ENCODE measurements at places on chromosomes 5 and 9.

DNA sequence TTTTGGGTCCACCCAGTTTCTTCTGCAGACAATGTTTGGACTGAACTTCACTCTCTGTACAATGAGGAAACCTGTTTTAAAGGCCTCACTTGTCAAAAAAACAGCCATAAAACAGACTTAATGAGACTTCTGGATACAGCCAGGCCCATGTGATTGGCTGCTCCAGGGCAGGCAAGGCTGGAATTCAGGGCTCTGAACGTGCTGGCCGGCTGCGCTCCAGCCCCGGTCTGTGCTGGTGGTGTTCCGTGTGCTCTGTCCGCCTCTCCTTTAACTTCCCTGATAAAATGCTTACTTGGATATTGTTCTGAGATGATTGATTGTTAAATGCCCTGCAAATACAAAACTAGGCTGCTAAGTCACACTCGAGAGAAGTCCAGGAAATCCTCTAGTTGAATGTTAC, 131.2 kb upstream of the KLF4 start:
- DNase-seq, result no peak

DNA sequence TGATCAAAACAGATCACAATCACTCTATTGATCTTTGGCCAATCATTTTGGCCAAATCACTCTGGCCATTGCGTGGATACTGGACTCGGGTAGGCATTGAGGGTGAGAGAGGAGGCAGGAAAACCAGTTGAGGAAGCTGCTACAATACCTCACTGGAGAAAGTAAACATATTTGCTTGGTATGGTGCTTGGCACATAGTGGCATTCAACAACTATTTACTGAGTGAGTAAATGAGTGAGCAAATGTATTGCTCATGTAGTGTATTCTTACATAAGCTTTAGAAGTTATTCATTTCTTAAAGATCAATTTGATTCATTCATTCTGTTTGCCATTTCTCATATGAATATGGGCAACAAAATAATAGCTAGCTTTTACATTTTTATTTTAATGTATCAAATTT, 4.0 kb upstream of the DEPDC1B start:
- no peak for DNase-seq

- DNase-seq, result no peak
These were observed 24.2 kb downstream of the BASP1 start for GRCh38 chr5:17241635-17242034.

DNA sequence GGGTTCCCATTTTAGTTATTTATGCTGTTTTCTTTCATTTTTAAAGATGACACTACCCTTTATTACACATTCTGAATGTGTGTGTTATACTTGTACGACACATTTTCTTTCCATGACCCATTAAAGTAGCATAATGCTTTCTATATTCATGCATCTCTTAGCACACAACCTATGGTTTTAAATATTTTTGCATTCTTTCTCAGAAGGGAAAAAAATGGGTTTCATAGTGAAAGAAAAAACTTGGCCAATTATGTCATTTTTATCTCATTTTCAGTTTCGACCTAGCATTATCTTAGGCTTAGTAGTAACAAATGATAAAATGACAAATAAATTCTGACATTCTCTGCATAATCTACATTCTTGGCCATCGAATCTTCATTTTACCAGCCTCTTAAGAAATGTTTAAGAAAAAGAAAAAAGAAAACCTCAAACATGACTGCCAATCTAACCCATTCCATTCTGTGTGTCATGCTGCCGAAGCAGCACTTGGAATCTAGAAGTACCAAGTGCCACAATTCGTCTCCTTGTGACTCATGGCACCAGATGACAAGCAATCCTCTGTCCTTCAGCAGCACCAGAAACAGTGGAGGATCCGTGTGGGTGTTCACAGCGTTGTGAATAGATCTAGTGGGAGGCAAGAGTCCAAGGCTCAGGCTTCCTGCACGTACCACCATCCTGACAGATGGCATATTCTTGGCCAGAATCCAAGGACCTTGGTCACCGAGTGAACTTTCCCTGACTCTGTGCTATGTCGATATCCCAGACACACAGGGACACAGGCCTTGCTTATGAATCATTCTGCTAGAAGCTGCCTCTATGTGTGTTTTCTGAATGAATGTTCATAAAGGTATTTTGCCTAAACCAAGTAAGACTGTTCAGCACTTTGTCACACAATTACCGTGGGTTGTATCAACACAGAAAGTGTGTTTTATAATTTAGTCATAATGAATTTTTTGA, 502.7 kb downstream of the NR2F1-AS1 start:
- no peak for DNase-seq

GRCh38 chr9:3458806-3459475, 66.9 kb downstream of the RFX3 start:
- DNase-seq, result no peak

GRCh38 chr5:78964889-78965288, 20.2 kb downstream of the ARSB start:
- no peak for DNase-seq

- DNase-seq, result no peak
These were observed 283.2 kb downstream of the SH3GL2 start for GRCh38 chr9:17862101-17862500.

GRCh38 chr5:43099640-43100039, 21.1 kb upstream of the ZNF131 start:
- no peak for DNase-seq

GRCh38 chr5:132007399-132008162, 3.9 kb downstream of the ACSL6 start:
- DNase-seq, result peak; percentile 70

GRCh38 chr9:127426756-127427155, 2.6 kb downstream of the ZNF79 start:
- DNase-seq, result no peak

- DNase-seq, result no peak
These were observed 96.2 kb downstream of the ADRB2 start for GRCh38 chr5:148922606-148923005.

DNA sequence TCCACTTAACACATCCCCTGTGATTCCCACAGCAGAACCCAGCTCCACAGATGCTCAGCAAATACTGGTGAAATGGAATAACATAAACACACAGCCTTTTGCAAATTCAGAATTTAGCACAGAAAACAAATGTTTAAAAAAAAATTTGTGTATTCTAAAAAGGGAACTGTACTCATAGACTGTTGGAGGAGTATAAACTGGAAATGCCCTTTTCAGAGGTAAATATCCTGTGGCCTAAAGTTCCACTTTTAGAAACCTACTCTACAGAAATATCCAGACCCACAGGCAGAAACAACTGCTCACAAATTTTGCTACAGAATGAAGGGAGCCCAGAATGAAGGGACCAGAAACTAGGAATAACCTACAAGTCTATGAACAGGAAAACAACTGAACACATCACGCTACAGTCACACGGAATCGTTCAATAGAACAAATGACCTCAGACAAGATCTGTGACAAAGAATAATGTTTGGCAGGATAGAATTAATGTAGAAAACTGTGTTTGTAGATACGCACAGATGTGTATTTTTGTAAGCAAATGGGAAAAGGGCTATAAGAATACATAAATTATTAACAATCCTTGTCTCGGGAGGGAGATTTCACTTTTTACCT, 78.5 kb downstream of the SHB start:
- DNase-seq, result no peak

- DNase-seq, result no peak
These were observed 17.7 kb downstream of the MLLT3 start for GRCh38 chr9:20604562-20604961.

GRCh38 chr5:170836226-170836625, 25.6 kb upstream of the RANBP17 start:
- DNase-seq, result no peak

DNA sequence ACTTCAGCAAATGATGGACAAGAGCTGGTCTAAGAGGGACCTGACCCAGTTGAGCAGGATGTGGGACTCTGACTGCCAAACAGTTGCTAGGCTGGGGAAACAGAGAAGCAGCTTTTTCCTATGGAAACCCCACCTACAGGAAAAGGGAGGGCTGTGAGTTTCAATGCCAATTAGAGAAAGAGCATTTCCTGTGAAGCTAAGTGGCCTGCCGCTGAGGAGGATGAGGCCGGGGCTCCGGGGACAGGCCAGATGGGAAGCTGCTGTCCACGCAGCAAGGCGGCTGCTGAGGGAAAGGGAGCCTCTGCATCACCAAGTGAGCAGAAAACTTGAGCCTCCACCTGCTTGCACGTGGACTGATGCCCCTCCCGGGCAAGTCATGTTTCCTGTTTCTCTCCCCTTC, at the start of gene PCDH12:
Gene PCDH12, minus strand, starts transcription at position 90 of the 400 bp plus-strand sequence. CDS start 351 bp downstream, outside the sequence.
- no peak for DNase-seq

DNA sequence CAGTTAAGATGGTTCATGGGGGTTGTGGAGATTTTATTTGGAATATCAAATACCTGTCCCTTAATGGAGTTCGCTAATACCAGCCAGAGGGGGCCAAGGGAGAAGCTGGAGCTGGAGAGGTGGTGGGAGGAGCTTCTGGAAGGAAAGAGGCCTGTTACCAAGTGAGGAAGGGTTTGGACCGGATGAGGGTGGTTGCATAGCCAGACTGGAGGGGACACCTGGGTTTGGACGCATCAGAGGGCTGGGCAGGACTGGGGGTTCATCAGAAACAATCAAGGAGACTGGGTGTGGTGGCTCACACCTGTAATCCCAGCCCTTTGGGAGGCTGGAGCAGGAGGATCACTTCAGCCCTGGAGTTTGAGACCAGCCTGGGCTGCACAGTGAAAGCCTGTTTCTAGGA, 111.8 kb upstream of the IER5L start:
- DNase-seq, result no peak

DNA sequence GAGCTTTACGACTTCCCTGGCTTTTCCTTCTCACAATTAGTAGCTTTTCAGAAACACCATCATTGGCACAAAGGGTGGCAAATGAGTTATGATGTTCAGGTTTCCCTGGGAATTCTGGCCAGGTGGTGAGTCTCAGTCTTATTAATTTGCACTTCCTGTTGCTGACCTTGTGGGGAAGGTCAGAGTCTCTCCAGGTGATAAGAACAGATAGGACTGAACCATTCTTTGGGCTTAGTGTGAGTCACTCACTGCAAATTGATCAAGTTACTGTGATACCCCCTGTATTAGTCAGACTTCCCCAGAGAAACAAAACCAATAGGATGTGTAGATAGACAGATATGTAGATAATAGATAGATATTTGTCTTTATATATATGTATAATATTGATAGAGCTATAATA, 53.8 kb upstream of the RANBP3L start:
- DNase-seq, result no peak

DNA sequence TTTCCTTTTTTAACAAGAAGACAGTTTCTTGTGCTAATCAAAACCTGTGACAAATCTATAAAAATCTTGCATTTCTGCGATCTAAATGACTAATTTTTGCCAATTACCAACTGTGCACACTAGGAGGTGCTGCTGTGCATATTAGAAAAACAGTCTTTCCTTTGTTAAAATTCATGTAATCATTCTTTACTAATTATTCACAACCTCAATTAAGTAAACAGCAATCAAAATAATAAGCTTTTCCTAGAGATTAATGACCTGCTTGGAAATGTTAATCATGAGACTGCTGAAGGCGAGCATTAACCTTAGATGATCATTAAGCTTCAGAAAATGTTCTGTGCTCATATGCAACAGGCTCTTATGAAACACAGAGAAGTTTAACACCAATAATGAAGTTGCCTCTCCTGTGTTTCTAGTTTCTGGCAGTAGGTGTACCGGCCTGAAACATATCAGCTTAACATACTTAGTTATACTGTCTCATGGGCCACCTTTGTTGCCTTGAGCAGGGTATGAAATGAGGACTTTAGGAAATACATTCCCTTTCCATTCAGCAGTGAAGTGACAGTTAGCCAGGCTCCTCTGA, 17.7 kb downstream of the RFESD start:
- DNase-seq, result no peak

GRCh38 chr5:176851871-176852658, 41.7 kb downstream of the UNC5A start:
- no peak for DNase-seq

GRCh38 chr9:106820866-106821265, 42.1 kb upstream of the ZNF462 start:
- DNase-seq, result no peak

DNA sequence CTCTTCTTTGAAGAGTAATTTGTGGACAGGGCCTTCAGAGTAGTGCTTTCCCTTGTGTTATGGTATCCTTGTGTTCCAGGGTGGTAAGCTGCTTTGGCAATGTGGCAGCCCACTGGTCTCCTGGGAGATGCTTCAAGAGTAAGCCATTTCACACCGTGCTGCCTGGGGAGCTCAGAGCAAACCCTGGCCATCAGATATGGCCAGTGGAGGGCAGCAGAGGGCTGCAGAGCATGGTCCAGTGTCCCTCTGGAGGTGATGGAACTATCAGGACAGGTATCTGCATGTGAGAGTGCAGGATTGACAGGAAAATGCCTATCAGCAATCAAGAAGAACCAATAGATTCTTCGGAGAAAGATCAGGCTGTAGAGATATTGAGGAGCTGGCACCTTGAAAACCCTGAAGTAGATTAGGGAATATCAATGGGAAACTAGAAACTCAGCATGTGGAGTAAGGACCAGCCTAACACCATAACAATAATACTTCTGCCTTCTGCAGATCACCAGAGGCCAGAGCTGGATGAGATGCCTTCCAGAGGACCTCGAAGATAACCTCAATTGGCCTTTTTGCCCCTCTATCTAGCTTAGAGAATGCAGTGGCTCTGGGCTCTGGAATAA, 90.8 kb downstream of the PLPPR1 start:
- no peak for DNase-seq

GRCh38 chr9:5557606-5558587, 47.6 kb downstream of the PDCD1LG2 start:
- DNase-seq, result peak; percentile 75

GRCh38 chr5:34620185-34620584, 35.9 kb upstream of the RAI14 start:
- no peak for DNase-seq

GRCh38 chr5:150293091-150293941, 3.7 kb upstream of the CAMK2A start:
- DNase-seq, result no peak

- no peak for DNase-seq
These were observed 4.1 kb downstream of the CDO1 start for GRCh38 chr5:115812372-115812771.

- DNase-seq, result no peak
These were observed 33.7 kb downstream of the SSBP2 start for GRCh38 chr5:81717226-81717625.

DNA sequence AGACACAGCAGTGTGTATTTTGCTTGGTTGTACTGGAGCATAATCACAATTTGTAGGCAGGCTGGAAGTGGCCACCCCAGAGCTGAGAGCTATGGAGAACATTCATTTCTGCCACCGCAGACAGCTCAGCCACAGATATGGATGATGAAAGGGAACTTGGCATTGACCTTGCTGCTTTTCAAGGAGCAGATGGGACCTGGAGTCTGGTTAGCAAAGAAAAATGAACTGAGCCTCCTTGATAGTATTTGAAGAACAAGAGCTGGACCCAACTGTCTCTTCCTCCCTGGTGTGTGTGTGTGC, 395.2 kb upstream of the ZNF462 start:
- no peak for DNase-seq

DNA sequence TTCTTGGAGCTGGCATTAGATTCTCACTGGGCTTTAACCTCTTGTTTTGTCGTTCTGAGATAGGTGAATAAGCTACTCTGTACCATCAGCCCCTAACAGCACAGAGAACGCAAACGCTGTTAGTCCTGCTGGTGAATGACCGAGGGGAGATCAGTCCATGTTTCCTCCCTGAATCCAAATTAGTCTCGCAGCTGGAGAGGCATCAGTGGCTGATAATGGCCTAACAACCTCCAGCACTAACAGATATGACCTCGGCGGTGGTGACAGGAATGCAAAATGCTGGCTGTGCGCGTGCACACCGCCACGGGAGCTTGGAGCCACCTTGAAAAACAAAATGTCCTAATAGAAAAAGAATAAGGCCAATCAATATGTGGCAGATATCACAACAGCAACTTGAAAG, 77.6 kb upstream of the IRX1 start:
- no peak for DNase-seq

GRCh38 chr5:21236104-21236503, 1248.1 kb upstream of the CDH18 start:
- no peak for DNase-seq

GRCh38 chr5:14665101-14665822, 744 bp downstream of the OTULIN start:
- DNase-seq, result no peak

Measured in CD4-positive, alpha-beta T cell treated with Interleukin-15 for 1 hour (primary cell).